ENCODE measurements at places on chromosomes 3 and 15.

DNA sequence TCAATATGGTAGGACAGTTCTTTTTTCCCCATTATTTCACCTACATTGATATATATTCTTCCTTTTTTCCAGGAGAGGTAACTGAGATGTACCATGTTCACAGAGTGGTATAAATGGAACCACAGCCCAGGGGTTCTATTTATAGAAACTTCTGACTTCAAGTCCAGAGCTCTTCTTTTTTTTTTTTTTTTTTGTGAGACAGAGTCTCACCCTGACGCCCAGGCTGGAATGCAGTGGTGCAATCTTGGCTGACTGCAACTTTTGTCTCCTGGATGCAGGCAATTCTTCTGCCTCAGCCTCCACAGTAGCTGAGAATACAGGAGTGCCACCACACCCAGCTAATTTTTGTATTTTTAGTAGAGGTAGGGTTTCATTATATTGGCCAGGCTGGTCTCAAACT, 267.1 kb upstream of the TPRG1 start:
- no peak for DNase-seq

- DNase-seq, result no peak
These were observed 5.2 kb upstream of the HHATL start for GRCh38 chr3:42707620-42708355.

DNA sequence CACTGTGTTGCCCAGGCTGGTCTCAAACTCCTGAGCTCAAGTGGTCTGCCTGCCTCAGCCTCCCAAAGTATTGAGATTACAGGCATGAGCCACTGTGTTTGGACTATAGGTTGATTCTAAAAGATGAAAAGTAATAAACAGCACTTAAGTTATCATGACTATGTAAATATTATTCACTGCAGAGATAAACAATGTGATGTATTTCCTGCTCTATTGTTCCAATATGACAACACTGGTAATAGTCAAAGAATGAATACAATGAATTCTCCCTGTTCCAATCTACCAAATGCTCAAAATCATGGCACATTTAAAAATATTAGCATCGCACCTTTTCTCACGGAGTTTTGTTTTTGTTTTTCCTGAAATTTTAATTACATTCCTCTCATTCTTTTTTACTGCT, 36.8 kb upstream of the TBL1XR1 start:
- no peak for DNase-seq

GRCh38 chr15:93997071-93997658, 234.2 kb upstream of the MCTP2 start:
- no peak for DNase-seq

- no peak for DNase-seq
These were observed 147.3 kb upstream of the UBE2E2 start for GRCh38 chr3:23055733-23056376.

DNA sequence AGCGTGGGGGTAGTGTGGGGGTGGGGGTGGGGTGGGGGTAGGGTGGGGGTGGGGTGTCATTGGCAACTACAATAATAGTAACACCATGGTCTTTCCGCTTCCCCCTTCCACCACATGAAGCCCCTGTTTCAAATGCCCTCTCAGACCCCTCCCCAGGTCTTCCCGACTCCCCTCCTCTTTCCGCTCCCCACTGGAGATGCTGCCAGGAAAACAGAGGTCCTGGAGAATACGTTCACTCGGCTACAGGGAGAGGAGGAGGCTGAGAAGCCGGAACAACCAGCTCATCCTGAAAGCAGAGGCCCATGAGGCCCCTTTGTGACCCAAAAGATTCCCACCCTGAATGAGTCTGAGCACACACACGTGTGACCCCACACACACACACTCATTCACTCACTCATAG, 75.4 kb downstream of the CPN2 start:
- no peak for DNase-seq

Measured in prostate gland (tissue), 2 donors.